Stimulated activated CD8-positive, alpha-beta memory T cell treated with anti-CD3 and anti-CD28 coated beads, Interleukin-4, amount 100 ng/mL, for 1 hour (primary cell): ENCODE measurements at places on chromosomes 3 and 15.

- no peak for DNase-seq
Observed at GRCh38 chr3:31581660-31582059, 48.9 kb downstream of the STT3B start.

- no peak for DNase-seq
Observed at GRCh38 chr3:185470323-185470722, 28.5 kb downstream of the TMEM41A start.

DNA sequence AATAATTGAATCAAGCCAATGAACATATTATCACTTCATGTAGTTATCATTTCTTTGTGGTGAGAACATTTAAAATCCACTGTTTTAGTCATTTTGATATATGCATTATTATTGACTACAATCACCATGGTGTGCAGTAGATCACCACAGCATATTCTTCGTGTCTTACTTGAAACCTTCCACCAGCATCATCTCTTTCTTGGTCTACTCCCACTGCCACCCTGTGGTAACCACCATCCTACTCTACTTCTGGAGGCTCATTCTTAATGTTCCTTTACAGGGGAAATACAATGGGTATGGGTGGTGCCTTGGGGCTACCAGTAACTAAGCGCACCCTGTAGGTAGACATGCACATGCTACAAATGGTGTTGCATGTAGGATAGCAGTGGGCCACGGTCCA, 25.4 kb downstream of the PXK start:
- DNase-seq = no peak

DNA sequence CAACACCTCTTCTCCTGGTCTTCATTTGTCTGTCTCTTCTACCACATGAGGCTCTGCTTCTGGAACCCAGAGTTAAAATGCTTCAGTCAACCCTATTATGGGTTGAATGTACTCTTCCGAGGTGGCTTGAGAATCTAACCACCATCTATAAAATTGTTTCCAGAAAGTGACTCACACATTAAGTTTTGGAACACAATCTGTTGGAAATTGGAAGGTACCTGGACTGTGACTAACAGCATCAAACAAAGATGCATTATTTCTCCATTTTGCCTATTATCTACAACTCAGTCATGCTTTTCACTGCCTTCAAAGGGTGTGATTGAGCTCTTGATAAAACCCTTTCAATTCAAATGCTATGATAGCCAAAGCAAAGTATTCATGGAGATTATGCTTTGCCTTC, 499.0 kb upstream of the SEMA6D start:
- DNase-seq = no peak

GRCh38 chr15:72141171-72142084, 23.2 kb downstream of the SENP8 start:
- DNase-seq = no peak

DNA sequence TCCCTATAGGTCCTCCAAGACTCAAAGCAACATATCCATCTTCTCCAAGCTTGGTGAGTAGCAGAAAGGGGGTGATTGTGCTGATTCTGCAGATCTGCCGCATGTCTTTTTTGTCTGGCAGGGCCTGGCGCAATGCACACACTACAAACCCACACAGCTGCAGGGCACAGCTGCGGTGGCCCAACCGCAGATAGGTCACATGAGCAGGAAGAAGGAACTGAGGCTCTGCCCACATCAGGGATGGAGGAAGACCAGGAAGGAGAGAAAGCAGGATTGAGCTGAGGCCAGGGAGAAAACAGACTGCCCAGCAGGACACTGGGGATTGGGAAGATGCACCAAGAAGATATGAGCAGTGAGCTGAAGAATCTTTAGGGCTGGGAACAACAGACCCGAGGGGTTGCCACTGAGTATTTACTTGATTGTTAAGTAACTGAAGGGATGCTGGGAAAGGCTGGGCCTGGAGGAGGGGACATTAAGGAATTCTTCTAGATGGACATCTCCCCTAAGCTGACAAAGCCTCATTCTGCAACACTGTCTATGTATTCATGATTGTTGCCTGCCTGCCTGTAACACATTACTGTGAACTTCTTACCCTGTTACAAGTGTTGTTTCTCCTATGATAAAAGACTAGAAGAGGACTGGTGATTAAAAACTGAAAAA, 126.7 kb downstream of the MYLK start:
- DNase-seq = no peak
